HS-5 (cell line): ENCODE measurements at places on chromosomes 12 and 14.

- DNase-seq = no peak
Measured at GRCh38 chr14:106372870-106373652, 846.7 kb downstream of the TMEM121 start.

DNA sequence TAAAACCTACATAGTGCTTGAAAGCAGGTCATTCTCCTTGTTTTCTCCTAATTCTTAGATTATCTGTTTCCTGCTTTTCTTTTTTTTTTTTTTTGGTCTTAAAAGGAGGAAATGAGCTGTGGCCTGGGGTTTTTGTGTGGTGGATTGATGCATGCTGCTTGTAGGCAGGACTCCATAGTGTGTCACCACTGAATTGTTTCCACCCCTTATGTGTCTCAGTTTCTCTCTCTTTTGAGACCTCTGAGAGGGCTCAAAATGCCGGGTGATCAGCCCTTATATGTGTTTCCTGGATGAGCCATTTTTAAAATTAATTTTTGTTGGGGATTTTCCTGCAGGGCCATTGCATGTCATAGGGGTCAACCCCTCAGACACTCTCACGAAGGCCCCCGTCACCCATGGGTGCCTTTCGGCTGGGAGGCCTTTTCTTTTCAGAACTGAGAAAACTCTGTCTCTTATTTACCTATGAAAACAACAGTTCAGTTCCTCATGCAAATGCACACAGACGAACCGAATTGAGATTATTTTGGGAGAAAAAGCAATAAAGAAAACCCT is 32.0 kb upstream of the LRRK2 start:
- DNase-seq = no peak

DNA sequence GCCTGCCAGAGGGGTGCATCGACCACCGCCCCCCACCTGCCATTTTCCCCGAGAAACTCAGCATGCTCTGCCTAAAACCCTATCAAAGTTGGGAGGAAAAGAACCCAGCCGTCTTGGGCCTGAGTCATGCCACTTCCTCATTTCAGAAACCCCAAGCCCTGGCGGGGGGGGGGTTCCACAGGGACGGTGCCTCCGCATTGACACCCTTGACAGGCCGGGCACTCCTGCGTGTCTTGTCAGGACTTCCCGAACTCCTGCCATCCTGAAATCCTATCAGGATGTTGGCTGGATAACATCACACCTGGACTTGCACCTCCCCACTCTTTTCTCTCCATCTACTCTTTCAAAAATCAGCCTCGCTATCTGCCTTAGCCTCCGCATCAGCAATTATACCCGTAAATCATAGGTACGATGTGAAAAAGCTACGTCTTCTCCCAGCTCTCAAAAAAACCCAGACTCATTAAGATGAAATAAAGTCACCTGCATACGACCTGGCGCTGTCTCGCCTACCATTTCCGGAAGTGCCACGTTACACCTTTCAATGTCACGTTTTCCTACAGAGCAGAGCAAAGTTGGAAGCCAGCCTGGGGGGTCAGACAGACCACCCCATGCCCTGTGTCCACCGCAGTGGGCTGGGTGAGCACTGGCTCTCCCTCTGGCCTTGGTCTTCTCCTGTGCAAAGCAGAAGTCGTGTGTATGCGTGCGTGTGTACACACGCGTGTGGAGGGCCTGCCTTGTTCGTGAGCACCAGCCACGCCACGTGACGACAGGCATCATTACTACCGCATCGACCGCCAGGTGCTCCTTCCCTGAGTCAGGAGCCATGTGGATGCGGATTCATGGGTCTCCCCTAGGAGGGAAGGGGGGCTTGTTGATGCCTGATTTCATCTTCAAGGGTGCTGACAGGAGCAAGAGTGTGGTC is 96.7 kb downstream of the RFLNA start:
- DNase-seq = no peak

DNA sequence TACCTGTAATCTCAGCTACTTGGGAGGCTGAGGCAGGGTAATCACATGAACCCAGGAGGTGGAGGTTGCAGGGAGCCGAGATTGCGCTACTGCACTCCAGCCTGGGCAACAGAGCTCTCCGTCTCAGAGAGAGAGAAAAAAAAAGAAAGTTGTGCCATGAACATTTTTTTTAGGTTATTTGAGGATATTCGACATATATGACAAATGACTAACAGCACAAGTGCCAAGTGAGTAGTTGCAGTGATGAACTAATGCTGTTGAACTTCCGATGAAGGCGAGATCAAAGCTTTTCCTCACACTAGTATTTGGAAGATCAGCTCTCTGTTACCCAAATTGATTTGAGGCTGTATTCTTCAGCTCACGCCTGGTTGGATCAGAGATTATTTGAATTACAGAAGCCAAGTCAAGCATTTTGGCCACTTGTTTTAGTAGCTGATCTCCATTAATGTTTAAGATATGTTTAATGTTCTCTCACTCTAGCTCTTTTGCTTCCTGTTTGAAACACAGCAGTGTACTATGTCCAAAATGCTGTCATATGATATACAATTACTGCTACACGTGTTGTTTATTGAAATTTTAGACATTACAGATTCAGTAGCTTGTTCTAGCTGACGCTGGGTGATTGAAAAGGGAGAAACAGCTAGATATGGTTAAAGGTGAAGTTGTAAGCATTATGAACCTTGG is 43.4 kb downstream of the WDR20 start:
- no peak for DNase-seq

- no peak for DNase-seq
Measured at GRCh38 chr12:71441836-71442566, 2.4 kb downstream of the LGR5 start.

GRCh38 chr12:74641694-74642093 is 104.1 kb downstream of the ATXN7L3B start:
- no peak for DNase-seq

DNA sequence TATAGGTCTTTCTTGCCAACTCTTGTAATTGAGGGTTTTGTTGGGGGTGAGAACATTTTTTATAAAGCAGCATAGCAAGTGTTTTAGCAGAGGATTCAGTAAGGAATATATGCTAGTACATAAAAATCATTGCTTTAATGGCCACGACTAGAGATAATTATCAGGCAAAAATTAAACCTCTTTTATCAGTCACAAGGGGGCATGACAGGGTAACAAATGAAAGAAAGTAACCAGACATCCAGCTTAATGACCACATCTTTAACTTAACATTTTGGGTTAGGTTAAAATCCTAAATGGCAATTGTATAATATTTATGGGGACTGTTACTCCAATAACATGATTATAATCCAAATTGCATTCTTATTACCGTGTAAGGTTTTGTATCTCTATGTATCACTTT is 119.6 kb downstream of the LRRIQ1 start:
- DNase-seq = no peak

GRCh38 chr14:74934041-74934440 is 11.0 kb upstream of the RPS6KL1 start:
- DNase-seq = no peak

GRCh38 chr12:20808521-20808920 is 2.0 kb upstream of the SLCO1B3 start:
- no peak for DNase-seq

DNA sequence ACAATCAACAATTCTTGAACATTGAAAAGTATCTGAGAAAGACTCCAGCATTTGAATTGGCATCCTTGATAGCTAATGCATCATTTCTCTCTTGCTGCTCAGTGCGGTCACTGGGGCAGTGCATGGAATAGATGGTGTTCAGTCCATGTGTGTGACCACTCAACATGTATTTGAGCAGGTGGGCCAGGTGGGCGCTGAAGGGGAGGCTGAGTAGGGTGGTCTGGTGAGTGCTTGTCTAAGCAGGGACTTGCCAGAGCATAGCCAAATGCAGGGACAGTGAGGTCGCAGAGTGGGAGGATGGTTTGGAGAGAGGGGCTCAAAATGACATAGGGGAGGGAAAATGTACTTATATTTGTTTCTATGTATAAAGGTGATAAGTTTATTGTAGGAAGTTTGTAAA is 409.0 kb downstream of the TMEM121 start:
- DNase-seq = no peak

- DNase-seq = no peak
Measured at GRCh38 chr12:97359021-97359690, 103.4 kb upstream of the RMST start.

DNA sequence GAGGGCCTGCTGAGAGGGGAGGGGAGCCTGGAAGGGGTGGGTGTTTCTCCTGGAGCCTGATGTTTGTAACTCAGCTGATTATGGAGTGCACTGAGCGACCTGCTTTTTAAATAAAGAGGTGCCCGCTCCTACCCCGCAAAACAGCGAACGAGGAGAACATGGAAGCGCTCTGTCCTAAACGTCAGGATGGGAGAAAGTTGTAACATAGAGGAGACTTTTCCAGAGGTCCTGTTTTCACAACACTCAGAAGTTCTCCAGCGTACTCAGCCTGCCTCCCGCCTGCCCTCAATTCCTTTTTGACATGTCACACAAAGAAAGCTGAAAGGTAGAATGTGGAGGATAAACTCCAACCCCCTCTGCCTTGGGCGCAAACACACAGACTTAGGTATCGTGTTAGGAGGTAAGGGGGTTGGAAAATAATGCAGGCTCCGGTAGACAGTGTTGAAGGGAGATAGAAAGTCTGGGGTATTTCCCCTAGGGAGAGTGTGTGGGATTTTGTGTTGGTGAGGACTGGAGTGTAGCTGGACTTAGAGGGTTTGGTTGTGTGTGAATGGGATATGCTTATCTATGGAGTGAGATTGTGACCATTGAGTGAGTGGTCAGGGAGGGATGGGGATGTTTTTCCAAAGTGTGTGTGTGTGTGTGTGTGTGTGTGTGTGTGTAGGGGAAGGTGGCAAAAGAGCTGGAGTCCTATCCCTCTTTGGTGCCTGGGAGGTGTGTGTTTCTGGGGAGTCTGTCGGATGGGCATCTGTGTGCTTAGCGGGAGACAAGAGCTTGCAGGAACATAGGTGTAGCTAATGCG is 2.1 kb downstream of the NTF3 start:
- no peak for DNase-seq

DNA sequence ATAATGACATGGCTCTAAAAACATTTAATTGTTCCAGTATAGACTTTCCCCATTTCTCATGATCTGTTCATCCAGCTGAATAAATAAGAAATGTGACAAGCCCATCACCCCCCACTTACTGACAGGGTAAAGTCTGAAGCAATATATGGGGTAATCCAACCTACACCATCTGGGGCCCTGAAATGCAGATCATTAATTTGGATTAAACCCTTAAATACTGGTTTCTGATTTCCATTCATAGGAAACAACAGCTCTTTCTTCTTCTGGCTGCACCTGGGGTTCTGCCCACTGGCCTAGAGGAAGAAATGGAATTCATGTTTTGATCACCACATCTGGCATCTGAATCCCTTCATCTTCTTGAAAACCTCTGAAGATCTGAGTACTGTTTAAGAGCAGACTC is 39.3 kb upstream of the ACSM4 start:
- DNase-seq = no peak

GRCh38 chr12:3491938-3492792 is 1.2 kb downstream of the PRMT8 start:
- no peak for DNase-seq

DNA sequence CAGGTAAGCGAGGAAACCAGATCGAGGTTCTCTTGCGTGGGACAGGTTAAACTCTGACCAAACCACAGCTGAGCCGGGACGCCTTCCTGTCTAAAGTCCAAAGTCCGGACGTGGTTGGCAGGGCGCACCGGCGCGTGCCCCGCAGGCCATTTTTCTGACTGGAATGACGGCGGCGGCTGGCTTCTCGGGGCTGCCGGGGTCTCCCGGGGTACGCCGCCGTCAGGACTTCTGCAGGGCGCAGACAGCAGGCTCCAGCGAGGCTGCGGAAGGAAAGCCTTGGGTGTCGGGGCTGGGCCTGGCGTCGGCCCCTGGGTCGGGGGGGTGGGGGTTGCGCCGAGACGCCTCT is 32.8 kb downstream of the MIA2 start:
- DNase-seq = no peak

DNA sequence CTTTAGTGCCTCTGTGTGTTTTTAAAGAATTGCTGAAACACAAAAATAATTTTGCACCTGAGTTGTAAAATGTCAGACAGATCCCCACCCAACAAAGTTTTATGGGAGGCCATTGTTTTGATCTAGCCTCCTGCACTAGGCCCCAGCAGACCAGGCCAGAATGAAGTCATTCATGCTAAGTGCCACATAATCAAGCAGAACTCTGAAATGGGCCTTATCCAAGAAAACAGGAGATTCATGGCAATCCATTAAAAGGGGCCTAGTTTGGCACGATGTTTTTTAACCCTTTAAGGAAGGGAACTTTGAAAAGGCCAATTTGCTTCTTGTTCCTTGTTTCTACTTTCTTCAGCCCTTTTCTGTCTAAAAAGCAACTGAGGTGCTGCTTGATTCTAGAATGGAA is 260.9 kb downstream of the ITPR2 start:
- no peak for DNase-seq

- DNase-seq = no peak
Measured at GRCh38 chr14:60655898-60656685, 6.8 kb upstream of the SIX1 start.

DNA sequence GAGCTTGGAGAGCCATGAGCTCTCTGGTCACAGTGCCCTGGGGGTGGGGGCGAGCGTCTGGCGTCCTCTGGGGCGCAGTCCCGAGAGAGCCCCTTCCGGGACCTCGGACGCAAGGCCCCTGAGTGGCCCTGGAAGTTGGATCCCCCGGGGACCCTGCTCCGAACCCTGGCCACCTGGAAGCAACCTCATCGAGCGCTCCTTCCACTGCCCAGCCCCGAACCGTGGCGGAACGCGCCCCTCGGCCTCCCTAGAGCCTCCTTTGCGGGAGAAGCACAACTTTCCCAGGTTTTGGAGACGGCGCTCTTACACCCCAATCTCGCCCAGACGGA is 1.2 kb downstream of the NOS1 start:
- no peak for DNase-seq

- DNase-seq = no peak
Measured at GRCh38 chr12:56425193-56425592, 24.0 kb downstream of the TIMELESS start.

- DNase-seq = no peak
Measured at GRCh38 chr14:99252940-99253868, 18.8 kb downstream of the BCL11B start.

DNA sequence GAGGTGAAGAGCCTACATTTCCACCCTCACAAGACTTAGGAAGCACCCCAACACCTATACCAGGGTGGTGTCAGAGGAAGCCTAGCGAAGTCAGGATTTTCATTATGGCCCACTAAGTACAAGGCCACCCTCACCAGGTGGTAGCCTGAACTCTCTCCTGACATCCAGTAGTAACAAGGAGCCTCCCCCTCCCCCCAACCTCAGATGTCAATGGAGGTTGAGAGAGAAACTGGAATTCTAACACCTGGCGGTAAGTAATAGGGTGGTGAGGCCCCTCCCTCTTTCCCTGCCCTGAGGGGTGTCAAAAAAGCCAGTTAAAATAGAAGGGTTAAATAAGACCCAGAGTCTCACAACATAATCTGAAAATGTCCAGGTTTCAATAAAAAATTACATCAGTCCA is 37.6 kb downstream of the SINHCAF start:
- no peak for DNase-seq

GRCh38 chr12:1579651-1580435 is 14.5 kb downstream of the FBXL14 start:
- DNase-seq = no peak
